ENCODE measurements at places on chromosomes 3 and 15.
A peak's percentile ranks its signal among the peaks of the same experiment; 100 is the strongest.

DNA sequence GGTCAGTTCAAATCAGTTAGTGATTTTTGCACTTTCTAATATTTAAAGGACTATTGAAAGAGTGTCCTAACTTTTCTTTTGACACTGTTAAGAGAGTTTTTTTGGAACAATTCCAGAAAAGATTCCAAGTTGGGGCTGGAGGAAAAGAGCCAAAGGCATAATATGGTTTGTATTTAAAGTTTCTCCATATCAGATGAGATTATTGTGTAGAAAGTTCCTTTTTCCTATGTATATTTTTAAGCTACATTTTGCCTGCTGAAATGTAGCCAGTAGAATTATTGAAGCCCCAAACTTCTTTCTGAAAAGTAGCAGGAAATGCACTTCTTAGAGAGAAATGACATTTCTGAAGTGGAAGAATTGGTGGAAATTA is 136.5 kb upstream of the TSC22D2 start:
- DNase-seq = no peak

DNA sequence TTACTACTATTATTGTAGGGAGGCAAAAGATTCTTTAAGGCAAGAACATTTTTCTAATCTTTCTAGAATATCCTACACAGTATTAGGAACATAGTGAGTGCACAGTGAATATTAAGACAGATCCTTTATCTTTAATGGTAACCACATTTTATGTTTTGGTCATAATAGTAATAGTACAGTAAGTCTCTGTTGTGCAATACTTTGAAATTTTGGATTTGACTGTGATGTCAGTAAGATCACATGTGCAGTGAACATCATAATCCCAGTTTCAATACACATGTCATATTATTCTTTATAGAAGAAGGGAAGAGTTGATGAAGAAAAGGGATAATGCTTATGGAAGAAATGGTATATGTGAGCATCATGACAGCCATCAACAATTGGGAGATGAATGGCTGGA is 10.7 kb downstream of the STT3B start:
- DNase-seq = no peak

DNA sequence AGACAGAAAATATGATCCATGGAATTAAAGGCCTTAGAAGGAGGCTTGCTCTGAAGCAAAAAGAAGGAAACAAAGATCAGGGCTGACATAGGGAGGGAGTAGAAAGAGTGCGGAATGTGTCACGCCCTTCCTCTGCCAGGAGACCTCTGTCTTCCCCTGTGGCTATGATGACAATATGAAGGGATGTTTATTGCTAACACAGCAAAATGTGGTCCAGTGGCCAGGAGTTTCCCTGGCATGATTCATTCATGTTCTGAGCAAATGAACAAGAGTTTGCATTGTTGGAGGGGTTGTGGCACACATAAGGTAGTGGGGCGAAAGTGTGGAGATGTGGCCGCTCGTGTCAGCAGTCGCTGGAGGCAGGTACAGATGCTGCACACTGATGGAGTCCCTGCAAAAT is 169.4 kb downstream of the SHQ1 start:
- DNase-seq = no peak

- DNase-seq = no peak
Measured at GRCh38 chr3:49120096-49120437, 556 bp downstream of the USP19 start.

- DNase-seq = no peak
Measured at GRCh38 chr3:180804916-180805315, 107.6 kb upstream of the FXR1 start.

GRCh38 chr3:10142707-10143560 is 1.4 kb downstream of the VHL start:
- no peak for DNase-seq

GRCh38 chr3:93961489-93961888 is 12.2 kb downstream of the PROS1 start:
- DNase-seq = no peak

GRCh38 chr3:52196977-52197376 is 983 bp upstream of the ALAS1 start:
- no peak for DNase-seq

DNA sequence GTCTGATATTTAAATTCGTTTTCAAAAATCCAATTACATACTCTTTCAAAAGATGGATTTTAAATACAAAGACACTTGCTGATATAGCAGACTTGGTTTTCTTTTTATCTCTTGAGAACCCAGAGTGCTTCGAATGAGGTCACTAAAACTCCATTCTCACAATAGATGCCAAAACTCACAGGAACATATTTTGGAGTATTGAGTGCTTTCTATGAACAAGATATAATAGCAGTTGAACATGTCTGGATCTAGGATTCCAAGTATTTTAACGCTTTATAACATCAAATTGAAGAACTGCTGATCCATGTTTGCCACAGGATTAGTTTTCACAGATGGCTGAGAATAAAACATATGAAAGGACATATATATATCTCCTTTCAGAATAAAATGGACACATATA is 113.2 kb downstream of the SAMMSON start:
- DNase-seq = no peak

- no peak for DNase-seq
Measured at GRCh38 chr3:76310667-76311066, 525.3 kb upstream of the ZNF717 start.

DNA sequence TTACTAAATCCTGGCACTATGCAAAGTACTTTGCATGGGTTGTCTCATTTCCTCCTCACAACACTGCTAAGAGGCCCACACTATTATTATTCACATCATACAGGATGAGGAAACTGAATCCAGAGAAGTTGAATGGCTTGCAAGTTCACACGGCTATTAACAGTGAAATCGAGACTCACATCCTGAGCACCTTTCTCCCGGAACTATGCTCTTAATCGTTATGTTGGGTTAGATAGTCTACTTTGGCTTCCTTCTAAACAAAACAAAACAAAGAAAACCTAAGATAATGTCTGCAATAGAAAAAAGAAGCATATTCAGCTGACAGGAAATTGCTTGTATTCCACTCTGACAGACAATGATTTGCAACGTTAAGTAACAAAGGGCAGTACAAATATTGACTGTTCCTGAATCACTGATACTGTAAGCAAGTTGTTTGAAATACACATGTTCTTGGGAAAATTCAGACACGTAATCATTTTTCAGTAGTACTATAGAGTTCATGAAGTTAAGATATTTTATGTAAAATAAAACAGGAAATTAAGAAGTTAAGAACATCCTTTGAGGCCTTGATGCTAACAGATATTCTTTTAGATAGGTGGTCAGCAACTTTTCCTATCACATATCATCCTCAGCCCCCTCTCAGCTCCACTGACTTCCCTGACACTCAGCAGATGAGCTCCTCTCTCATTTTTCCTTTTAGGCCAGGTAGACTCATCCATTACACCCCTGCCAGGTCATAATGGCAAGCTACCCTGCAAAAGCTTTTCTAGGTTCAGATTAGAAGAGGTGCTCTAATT is 40.7 kb downstream of the C2CD4B start:
- DNase-seq = no peak

GRCh38 chr3:4900298-4900697 is 78.9 kb upstream of the BHLHE40 start:
- no peak for DNase-seq

DNA sequence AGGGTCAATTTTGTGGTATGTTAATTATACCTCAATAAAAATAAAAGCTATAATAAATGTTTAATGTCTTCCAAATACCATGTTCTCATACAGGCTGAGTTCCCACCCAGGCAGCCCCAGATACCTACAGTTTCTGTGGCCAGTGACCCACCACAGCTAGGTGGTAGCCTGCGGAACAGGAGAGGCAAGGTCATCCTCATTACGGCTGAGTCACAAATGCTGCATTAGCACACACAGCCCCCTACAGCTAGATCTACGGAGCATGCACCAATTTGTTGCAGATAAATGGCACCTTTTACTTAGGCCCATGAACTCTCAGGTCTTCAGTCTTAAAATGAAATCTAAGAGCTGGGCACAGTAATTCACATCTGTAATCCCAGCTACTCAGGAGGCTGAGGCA is 5.1 kb downstream of the SPATA12 start:
- no peak for DNase-seq

DNA sequence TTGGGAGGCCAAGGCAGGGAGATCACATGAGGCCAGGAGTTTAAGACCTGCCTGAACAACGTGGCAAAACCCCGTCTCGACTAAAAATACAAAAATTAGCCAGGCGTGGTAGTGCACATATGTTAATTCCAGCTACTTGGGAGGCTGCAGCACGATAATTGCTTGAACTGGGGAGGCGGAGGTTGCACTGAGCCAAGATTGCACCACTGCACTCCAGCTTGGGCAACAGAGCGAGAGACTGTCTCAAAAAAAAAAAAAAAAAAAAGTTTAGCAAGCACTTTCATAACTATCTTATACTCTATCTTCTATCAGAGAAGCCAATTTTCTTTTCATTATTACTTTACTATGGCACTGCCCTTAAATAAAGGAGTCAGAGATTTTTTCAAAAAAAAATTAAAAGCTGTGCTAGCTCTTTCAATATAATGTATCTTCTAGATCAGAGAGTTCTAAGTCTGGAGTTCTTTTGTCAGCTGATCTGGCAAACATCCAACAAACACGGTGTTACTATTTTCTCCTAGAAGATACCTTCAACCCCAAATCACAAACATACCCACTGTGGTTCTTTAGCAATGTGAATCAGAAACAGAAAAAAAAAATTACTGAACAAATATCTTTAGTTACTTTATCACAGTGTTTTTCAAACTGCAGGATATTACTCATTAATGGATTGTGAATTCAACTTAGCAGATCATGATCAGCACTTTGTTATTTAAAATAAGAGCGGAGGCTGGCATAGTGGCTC is 3.0 kb downstream of the ZNF770 start:
- no peak for DNase-seq

GRCh38 chr3:140761076-140761639 is 83.3 kb downstream of the TRIM42 start:
- no peak for DNase-seq

DNA sequence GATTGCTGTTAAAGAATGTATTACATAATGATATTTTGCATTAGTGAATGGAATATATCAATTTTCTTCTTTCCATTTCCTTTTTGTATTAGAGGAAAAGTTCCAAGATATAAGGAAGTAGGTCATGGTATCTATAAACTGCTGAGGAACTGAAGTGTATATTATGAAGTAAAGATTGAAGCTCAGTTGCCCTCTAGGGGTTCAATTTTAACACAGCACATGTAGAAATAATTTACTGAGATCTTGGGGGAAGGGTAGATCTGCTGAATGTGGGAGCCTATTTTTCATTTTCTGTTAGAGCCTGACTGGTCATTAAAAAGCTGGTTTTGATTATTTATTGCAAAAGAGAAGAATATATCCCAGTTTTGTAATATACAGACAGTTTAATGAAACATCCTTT is 45.2 kb downstream of the CMC1 start:
- no peak for DNase-seq

DNA sequence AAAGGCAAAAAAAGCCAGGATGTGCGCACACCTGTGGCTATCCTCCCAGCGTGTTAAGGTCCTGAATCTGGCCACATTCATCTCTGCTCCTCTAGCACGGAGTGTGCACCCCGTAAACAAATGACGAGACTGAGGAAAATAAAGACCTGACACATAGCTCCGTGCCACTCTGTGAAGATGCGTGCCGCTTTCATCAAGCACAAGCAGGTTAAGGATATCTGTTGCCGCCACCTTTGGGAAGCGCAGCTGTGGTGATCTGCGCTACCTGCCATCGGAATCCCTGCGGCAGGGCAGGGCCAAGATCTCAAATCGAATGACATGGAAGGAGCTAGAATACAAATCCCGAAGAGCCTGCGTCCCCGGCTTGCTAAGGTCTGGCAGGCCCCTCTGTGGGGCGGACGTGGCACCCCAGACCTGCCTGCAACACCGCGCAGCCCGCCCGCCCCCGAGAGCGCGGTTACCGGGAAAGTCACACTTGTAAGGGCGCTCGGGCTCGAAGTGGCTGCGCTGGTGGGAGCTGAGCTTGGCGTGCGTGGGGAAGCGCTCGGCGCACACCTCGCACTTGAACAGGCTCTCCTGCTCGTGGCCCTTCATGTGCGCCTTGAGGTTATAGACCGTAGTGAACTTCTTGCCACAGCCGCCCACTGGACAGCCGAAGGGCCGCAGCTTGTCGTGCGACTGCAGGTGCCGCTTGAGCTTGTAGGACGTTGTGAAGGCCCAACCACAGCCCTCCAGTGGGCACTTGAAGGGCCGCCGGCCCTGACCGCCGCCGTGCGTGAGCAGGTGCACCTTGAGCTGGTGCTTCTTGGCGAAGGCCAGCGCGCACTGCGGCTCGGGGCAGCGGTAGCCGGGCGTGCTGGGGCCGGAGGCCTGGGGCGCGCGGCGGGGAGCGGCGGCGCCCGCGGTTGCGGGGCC is 936 bp downstream of the ZXDC start:
- peak; percentile 13 for DNase-seq

GRCh38 chr15:53565721-53566120 is 193.7 kb downstream of the WDR72 start:
- DNase-seq = no peak

DNA sequence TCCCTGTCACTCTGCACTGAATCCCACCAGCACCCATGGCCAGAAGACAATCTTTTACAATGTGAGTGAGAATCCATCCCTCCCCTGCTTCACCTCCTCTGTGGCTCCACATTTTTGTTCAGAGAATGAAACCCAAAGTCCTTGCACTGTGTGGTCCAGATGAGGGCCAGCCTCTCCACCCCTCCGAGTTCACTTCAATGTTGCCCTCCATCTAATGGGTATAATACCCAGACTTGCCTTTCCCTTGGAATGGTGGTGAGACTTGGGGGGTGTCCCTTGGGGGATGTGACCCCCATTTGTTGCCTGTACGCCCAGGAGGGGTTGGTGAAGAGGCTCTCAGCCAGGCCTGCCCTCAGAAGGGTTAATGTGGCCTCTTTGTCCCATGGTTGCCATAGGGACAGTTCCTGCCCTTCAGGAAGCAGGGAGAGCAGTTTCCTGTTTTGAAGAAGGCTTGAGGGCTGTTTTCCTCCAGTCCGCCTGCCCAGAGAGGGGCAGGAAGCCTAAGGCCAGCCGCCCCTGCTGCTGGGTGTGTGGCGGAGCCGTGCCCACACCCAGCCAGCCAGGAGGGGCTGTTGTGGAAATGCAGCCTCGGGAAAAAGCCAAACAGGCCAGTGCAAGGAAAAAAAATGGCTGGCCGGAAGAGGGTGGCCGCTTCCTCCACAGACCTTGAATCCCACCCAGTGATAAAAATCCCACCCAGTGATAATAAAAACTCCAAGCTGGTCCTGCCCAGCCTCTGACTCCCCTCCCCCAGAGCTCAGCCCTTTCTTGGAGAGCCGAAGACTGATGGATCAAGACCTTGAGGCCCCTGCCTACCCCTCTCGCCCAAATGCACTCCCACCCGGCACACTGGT is 14.6 kb upstream of the FGD5 start:
- no peak for DNase-seq

DNA sequence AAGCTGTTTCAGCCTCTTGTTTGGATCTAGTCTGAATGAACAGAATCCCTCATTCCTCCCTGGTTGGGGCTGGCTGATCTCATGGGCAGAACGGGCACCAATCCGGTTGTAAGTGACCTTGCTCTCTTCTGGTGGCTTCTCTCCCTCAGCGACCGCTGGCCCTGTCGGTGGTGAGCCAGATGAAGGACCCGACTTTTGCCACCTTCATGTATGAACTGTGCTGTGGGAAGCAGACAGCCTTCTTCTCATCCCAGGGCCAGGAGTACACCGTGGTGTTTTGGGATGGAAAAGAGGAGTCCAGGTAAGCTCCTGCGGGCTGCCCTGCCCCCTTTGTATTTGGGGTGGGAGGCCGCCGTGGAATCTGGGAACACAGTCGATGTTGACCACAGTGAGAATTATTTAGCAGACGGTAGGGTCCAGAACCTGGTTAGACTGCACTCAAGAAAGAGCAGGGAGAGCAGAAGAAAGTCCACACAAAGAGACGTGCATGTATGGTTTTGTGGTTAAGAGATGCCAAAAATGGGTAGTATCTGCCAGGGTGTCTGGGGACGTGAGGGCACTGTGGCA is 138.8 kb downstream of the LRRK1 start:
- DNase-seq = no peak
